Glomerular endothelial cell (primary cell): ENCODE measurements at places on chromosomes 12 and 14.

- no peak for DNase-seq
Observed at GRCh38 chr14:28468191-28469151, 298.1 kb upstream of the FOXG1 start.

DNA sequence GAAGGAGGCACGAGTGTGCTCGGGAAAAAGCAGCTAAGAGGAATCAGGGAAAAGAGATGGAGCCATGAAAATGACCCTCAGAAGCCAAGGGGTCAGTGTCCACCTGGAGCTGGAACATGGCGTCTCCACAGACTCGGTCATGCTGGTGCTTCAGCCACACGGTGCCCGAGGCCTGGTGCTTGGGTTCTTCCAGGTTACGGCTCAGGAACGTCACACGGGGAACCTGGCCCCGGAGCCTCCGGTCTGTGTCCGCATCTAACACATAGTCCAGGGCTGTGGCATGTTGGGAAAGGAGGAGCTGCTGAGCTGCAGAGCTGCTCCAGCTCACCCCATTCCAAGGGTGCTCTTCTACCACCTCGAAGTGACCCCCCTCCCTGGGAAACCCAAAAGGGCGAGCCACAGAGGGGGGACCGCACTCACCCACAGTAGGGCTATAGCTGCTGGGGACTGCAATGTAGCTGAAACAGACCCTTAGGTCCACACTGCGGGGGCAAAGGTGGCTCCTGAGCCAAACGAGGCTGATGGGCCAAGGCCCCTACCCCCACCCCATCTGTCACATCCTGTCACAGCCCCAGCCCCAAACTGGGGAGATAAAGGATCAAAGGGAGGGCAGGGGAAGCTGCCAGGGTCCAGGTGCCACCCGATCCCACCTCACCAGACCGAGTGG lies 10.8 kb downstream of the ITGA7 start:
- DNase-seq, result no peak

- DNase-seq, result no peak
Observed at GRCh38 chr12:88420457-88420856, 159.8 kb downstream of the KITLG start.

DNA sequence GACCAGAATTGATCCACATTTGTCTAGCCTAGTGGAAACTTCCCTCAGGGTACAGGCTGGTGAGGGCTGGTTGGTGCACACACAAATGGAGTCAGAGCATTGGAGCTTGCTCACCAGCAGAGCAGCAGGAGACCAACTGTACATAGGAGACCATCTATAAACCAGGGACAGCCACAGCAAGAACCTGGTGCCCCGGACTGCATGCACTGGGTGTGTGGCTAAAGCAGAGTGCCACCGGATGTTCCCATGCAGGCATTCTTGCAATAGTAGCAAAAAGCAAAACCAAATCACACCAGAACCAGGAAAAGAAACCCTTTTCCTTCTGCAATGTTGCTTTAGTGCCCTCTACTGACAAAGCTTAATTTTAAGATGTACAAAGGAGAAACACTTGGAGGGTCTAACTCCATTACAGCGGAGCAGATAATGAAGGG lies 136.4 kb downstream of the MDGA2 start:
- DNase-seq, result no peak

DNA sequence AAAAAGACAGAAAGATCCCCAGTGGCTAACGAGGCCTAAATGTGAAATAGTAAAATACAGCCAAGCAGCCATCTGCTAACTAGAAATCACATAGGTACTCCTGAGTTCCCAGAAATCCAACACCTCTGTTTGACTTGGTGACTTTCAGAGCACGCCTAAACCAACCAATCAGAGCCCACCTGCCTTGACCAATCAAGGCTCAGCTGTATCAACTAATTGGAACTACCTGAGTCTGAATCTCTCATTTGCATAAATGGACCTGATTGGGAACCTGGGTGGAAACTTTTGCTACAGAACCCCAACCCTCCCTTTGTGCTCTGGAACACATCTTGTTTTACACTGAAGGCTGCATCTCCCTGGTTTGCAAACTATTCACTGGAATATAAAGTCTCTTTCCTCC lies 5.1 kb upstream of the TCL1B start:
- DNase-seq, result no peak

DNA sequence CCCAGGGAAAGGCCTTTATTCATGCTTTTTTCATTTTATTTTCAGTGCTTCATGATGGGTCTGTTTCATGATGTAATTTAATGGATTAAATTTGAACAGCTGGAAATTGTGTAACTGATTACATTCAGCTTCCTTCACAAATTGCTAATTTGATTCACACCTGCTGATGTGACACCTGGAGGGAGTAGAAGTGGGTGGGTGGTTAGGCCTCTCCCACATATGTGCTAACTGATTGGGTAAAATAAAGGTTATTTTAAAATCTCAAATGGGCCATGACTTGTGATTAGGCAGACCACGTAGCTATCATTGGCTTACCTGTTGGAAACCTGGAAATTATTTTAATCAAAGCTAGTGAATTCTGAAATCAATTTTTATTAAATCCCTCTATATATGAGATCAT lies 142.1 kb downstream of the GXYLT1 start:
- no peak for DNase-seq

- DNase-seq, result no peak
Observed at GRCh38 chr12:22981711-22982110, 356.7 kb downstream of the ETNK1 start.

DNA sequence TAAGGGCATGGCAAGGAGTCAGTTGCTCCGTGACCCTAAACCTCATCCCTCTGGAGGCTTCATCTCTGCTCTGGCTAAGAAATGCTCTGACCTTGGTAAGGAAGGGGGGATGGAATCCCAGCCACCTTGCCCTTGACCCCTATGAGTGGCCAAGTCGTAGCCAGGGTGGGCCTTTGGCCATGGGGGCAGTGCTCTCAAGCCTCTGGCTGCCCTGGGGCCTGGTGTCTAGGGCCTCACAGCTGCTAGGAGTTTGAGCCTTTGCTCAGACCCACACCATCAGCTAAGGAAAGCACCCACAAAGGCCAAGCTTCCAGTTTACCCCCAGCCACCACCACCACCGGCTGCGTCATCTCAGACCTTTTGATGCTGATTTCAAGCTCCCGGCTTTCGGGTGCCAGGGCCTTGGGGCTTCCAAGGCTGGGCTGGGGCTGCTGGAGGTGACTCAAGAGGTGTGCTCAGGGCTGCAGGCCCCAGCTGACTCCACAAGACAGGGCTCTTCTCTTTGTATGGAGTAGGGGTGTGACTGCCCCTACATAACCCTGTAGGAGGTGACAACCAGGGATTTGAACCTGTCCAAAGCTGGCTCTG lies 3.7 kb downstream of the ASB2 start:
- DNase-seq, result no peak

GRCh38 chr12:124445121-124445718 lies 122.2 kb downstream of the NCOR2 start:
- no peak for DNase-seq

DNA sequence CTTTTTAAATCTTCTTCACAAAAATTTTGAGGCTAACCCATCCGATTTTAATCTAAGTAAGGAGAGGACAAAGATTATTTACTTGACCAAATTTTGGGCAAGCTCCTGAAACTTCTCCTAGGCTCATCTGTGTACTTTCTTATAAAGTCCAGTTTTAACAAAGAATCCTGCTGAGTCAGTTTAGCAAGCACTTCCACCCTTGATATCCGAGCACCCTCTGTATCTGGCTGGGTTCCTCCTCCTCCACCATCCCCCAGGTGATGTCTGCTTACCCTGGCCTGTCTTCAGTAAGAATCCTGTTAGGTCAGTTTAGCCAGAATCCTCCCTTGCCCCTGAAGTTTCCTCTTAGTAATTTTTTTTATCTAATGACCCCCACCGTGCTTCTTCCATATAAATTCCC lies 140.5 kb downstream of the PHLDA1 start:
- no peak for DNase-seq

- no peak for DNase-seq
Observed at GRCh38 chr12:57548013-57548315, 972 bp upstream of the DCTN2 start.

GRCh38 chr14:62691647-62692489 lies 353.4 kb downstream of the KCNH5 start:
- no peak for DNase-seq

- DNase-seq, result no peak
Observed at GRCh38 chr14:66509874-66510273, 1.9 kb downstream of the GPHN start.

DNA sequence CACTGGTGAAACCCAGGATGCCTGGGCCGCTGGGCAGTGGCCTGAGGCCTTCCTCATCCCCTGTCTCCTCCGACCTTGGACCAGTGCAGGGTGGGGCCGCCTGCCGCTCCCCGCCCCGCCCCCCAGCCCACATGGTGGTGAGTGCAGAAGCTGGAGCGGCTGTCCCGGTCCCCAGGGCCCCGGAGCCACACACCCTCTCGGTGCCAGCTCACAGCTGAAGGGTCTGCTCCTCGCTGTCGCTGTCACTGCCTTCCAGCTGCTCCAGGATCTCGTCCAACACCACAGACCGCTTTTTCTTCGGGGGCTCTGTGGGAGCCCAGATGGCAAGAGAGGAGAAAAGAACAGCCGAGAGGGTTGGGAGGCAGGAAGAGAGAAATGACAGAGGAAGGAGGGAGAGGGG lies 143.1 kb downstream of the RBM19 start:
- no peak for DNase-seq

DNA sequence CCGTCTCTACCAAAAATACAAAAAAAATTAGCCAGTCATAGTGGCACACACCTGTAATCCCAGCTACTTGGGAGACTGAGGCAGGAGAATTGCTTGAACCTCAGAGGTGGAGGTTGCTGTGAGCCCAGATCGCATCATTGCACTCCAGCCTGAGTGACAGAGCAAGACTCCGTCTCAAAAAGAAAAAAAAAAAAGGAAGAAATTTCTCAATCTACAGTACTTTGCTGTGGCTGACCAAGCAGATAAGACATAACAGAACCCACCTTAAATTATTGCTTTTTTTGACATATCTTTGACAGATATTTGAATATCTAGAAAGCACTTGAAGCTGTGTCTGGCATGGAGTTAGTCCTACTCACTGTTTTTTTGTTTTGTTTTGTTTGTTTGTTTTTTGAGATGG lies 34.9 kb upstream of the HNF1A start:
- DNase-seq, result no peak

DNA sequence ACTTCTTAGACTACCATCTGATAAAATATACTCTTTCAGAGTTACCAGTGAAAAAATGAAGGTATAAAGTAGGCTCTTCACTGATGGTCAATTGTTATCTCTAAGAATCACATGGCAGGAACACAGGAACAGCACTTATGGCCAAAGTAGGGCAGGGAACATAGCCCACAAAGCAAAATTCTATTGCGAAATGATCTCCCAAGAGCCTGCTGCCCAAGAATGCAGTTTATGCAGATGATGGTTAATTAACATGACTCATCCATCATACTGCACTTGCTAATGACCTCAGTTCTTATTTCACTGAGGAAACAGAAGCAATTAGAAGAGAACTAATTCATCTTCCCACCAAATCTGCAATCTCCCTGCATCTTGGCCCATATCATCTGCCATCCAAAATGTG lies 133.8 kb downstream of the SLC2A13 start:
- DNase-seq, result no peak

DNA sequence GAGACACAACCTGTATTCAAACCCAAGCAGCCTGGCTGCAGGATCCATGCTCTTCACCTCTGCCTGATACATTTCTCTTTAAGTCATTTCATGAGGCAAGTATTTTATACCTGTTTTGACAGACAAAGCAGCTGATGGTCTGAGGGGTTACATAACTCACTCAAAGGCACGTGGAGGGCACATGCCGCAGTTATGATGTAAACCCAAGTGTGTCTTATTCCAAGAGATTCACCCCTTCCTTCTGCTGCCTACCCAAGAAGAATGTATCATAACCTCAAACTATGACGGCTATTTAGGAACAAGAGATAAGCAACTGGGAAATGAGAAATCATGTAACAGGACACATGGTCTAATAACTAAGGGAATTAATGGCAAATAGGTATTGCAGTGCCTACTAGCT lies 329.8 kb upstream of the TMPO start:
- no peak for DNase-seq

- DNase-seq, result peak; percentile 88
Observed at GRCh38 chr14:31263485-31264133, 56.0 kb upstream of the HECTD1 start.

- DNase-seq, result no peak
Observed at GRCh38 chr14:96078625-96079016, 39.5 kb downstream of the C14orf132 start.

DNA sequence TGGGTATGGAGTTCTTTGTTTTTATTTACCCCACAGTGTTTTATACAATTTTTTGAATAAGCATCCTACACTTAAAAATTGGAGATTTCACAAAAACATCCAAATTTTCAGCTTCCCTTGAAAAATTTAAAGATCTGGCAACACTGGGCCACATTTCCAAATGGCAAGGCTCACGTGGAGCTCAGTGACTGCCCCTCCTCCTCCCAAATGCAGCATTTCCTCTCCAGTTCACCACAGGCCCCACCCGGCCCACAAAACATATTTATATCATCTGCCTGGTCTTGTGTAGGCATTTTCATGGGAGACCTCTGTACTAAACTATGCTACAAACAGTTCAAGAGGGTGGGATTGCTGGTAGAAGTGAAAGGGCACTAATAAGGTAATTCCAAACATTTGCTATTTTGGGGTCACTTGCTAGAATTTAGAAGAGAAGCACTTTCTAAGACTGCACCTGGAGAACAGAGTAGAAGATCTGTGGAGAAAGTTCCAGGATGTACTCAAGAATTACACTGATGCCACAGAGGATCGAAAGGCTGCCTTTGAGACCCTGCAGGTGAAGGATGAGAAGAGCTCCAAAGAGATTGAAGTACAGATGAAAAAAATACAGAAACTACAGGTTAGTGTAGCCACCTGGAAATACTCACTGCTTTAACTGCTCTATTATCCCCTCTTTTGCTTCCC lies 7.3 kb downstream of the FKBP11 start:
- DNase-seq, result no peak

DNA sequence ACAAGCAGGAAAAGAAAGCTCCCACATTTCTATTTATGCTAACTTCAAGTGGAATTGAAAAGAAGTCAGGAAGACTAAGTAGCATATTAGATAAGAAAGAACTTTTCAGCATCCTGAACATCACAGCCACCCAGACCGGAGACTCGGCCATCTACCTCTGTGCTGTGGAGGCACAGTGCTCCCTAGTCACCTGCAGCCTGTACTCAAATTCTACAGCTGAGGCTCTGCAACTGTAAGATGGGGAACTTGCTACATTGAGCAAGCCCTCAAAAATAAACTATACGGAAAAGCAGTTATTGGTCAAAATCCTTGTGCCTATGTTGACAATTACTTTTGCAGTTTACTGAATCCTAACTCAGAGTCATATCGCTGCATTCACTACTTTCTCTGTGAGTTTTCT lies 361.9 kb downstream of the DAD1 start:
- DNase-seq, result no peak

DNA sequence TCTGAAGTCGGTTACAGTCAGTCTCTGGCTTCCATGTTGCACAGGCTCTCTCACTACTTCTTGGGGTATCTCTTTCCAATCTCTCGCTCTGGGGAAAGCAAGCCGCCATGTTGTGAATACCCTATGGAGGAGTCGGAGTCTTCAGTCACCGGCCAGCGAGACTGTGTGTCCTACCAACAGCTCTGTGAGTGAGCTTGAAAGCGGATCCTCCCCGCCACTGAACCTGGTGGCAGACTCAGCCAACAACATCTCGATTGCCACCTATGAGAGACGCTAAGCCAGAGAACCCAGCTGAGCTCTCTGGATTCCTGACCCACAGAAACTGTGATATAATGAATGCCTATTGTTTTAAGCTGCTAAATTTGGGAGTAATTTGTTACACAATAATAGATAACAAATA lies 51.5 kb downstream of the SLC15A4 start:
- no peak for DNase-seq

GRCh38 chr12:82660541-82661325 lies 26.0 kb upstream of the TMTC2 start:
- no peak for DNase-seq
